Natural killer cell (primary cell): ENCODE measurements at places on chromosomes 13 and 19. TPM values are rescaled to one million over a fixed set of nuclear protein-coding genes. Genes with fewer than 3 reads are reported as not detected.

TUBA3C gene
- not detected for total RNA-seq

- H3K27ac ChIP-seq: no peak overlapping the region
- H3K4me1 ChIP-seq: no peaks in the 10 kb centered on the region
- DNase-seq: no peak
- H3K4me3 ChIP-seq: no peak overlapping the region
Observed at GRCh38 chr13:44318161-44318560, 55.5 kb upstream of the SERP2 start.

- H3K36me3 ChIP-seq: peaks cover 36% of the 10 kb centered on the region
- no peak for DNase-seq
- H3K27me3 ChIP-seq: no peaks in the 10 kb centered on the region
- no peaks in the 10 kb centered on the region for H3K4me1 ChIP-seq
- no peak overlapping the region for H3K4me3 ChIP-seq
- H3K27ac ChIP-seq: no peak overlapping the region
Observed at GRCh38 chr13:97348569-97349100, 85.3 kb upstream of the RAP2A start.

DNA sequence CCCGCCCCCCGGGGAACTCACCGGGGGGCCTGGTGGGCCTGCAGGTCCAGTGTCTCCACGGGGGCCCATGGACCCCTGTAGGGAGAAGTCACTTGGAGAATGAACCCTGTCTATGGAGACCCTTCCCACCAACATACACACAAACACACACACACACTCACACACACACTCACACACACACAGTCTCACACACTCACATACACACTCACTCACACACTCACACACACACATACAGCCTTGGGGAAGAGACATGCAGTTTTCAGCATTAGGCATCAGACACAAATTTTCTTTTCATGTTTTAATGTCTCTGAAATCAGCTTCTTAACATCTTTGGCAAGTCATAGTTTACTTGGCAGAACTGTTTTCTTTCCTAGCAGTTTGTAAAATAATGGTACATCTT lies 31.0 kb upstream of the OLFM2 start:
- no peak for DNase-seq
- H3K27ac ChIP-seq: no peak overlapping the region
- H3K4me1 ChIP-seq: peaks cover 4% of the 10 kb centered on the region
- no peaks in the 10 kb centered on the region for H3K36me3 ChIP-seq
- H3K4me3 ChIP-seq: no peak overlapping the region

DNA sequence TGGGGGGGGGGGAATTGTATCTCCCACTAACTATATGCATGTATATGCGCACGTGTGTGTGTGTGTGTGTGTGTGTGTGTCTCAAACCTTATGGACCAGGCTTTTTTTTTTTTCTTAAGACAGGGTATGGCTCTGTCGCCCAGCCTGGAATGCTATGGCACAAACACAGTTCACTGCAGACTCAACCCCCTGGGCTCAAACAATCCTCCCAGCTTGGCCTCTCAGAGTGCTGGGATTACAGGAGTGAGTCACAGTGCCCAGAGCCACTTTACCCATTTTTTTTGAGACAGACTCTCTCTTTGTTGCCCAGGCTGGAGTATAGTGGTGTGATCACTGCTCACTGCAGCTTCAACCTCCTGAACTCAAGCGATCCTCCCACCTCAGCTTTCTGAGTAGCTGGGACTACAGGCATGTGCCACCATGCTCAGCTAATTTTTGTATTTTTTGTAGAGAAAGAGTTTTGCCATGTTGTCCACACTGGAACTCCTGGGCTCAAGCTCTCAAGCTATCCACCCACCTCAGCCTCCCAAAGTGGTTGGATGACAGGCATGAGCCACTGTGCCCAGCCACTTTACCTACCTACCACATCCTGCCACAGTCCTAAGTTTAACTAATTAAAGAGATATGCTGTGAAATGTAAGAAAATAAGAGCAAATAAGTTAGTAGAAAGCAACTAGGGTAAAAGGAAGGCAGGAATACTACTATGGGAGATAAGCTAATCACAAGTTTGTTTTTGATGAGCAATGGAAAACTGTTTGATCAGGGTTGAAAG lies 2.4 kb downstream of the ZMYM5 start:
- peaks cover 6% of the 10 kb centered on the region for H3K36me3 ChIP-seq
- DNase-seq: no peak
- peaks cover 25% of the 10 kb centered on the region for H3K4me1 ChIP-seq
- H3K4me3 ChIP-seq: no peak overlapping the region
- H3K27me3 ChIP-seq: no peaks in the 10 kb centered on the region

- H3K27me3 ChIP-seq: no peaks in the 10 kb centered on the region
- no peaks in the 10 kb centered on the region for H3K4me1 ChIP-seq
- H3K27ac ChIP-seq: no peak overlapping the region
- no peak for DNase-seq
- H3K36me3 ChIP-seq: no peaks in the 10 kb centered on the region
Observed at GRCh38 chr13:30892966-30893365, 13.1 kb upstream of the MEDAG start.

- no peaks in the 10 kb centered on the region for H3K4me1 ChIP-seq
- no peak overlapping the region for H3K4me3 ChIP-seq
- DNase-seq: no peak
- H3K36me3 ChIP-seq: no peaks in the 10 kb centered on the region
- no peak overlapping the region for H3K27ac ChIP-seq
- peaks cover 2% of the 10 kb centered on the region for H3K27me3 ChIP-seq
Observed at GRCh38 chr13:21661097-21661909, 9.6 kb upstream of the FGF9 start.

DNA sequence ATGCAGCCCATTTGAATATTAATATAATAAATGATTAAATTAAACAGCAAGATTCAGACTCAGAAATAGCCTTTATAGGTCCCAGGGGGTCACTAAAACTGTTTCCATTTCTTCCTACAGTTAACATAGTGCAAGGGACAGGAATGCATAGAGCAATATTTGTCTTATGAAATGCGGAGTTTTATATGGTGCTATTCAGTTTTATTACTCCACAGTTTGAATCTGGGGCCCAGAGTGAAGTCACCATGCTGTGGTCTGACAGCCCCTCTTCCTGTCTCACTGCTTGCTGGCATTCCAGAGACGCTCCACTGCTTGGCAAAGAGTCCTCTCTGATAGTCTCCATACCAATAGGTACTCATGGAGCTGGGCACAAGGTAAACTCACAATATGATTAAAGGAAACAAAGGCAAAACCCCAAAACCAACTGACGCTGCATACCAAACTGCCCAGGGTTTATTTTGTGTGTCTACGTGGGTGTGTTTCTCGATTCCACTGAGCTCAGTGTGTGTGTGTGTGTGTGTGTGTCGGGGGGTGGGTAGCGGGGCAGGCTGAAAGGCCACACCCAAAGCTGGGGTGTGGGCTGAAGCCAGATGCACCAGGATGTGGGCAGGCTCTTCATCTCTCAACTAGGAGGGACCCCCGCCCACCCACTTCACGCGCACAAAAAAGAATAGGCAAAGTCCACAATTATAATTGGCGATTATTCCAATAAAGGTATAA lies 277.9 kb downstream of the TSHZ3 start:
- no peaks in the 10 kb centered on the region for H3K27me3 ChIP-seq
- H3K27ac ChIP-seq: no peak overlapping the region
- H3K36me3 ChIP-seq: no peaks in the 10 kb centered on the region
- no peak overlapping the region for H3K4me3 ChIP-seq
- no peak for DNase-seq

DNA sequence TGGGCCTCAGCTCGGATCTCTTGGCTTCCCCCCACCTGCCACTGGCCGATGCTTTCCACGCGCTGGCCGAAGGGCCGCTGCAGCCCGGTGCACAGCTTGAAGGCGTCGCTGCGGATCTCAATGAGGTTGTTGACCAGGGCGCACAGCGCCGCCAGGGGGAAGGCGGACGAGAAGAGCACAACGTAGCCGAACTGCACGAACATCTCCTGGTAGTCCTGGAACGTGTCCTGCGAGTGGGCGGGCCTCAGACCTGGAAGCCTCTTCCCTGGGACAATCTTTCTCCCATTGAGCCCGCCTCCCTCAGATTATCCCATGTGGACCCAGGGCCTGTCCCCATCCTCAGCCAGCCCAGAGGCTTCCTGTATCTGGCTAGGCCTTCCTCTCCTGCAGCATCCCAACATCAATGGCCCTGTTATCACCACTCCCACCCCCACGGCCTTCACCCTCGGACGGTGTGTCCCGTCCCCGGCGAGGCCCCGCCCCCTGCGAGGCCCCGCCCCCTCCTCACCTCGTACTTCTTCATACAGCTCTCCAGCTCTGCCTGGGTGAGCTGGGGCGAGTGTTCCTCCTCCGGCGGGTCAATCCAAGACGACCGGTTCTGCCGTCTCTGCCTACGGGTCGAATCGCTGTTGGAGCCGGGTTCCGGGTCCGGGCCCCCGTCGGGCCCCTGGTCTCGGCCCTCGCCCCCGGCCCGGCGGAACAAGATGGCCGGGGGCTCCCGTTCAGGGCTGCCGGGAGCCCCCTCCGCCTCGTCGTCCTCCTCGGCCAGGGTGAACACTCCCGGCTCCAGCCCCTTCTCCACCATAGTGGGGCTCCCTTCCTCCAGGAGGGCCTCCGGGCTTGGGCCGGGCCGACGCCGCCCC lies 6.8 kb downstream of the ANO8 start:
- no peaks in the 10 kb centered on the region for H3K36me3 ChIP-seq
- H3K4me1 ChIP-seq: peaks cover 22% of the 10 kb centered on the region
- peak overlapping the region; percentile 40 for H3K27ac ChIP-seq
- no peaks in the 10 kb centered on the region for H3K27me3 ChIP-seq

- no peak overlapping the region for H3K27ac ChIP-seq
- no peaks in the 10 kb centered on the region for H3K4me1 ChIP-seq
- peaks cover 22% of the 10 kb centered on the region for H3K36me3 ChIP-seq
- no peaks in the 10 kb centered on the region for H3K27me3 ChIP-seq
- no peak for DNase-seq
Observed at GRCh38 chr13:36954542-36954941, 34.5 kb upstream of the SMAD9 start.

DNA sequence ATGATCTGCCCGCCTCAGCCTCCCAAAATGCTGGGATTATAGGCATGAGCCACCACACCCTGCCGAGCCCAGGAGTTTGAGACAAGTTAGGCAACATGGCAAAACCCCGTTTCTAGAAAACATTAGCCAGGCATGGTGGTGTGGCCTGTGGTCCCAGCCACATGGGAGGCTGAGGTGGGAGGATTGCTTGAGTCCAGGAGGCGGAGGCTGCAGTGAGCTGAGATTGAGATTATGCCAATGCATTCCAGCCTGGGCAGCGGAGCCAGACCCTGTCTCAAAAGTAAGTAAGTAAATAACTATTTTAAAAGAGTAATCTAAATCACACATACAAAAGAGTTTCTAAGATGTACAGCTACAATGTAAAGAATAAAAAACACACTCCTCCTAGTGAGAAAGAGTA lies 41.9 kb downstream of the SKA3 start:
- no peaks in the 10 kb centered on the region for H3K27me3 ChIP-seq
- H3K4me3 ChIP-seq: no peak overlapping the region
- H3K27ac ChIP-seq: no peak overlapping the region
- DNase-seq: no peak
- H3K36me3 ChIP-seq: no peaks in the 10 kb centered on the region

- no peak for DNase-seq
- no peak overlapping the region for H3K4me3 ChIP-seq
- no peak overlapping the region for H3K27ac ChIP-seq
- peaks cover 54% of the 10 kb centered on the region for H3K4me1 ChIP-seq
Observed at GRCh38 chr13:99206873-99207272, 6.2 kb downstream of the UBAC2 start.

DNA sequence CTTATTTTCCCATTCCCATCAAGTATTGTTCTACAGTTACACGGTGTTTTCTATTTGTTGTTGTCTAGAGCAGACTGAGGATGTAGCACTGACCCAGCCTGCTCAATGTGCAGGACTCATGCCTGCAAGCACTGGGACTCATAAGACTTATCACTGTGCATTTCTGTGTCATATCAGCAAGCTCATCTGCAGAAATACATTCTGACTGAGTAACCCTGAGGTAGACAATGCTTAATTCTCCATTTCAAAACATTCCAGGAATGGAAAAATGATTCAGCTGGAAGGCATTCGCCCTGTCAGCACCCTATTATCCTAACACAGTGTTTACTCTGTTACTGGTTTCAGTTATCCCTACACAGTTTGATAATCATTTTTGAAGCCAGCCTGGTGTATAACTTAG lies 2506.4 kb downstream of the PCDH9 start:
- H3K27ac ChIP-seq: no peak overlapping the region
- DNase-seq: no peak
- H3K4me1 ChIP-seq: no peaks in the 10 kb centered on the region
- H3K4me3 ChIP-seq: no peak overlapping the region
- H3K27me3 ChIP-seq: no peaks in the 10 kb centered on the region

- H3K27ac ChIP-seq: no peak overlapping the region
- no peaks in the 10 kb centered on the region for H3K36me3 ChIP-seq
- H3K4me3 ChIP-seq: no peak overlapping the region
- H3K27me3 ChIP-seq: peaks cover 12% of the 10 kb centered on the region
- peaks cover 7% of the 10 kb centered on the region for H3K4me1 ChIP-seq
Observed at GRCh38 chr13:52743569-52743968, 3.9 kb upstream of the CNMD start.

- H3K27me3 ChIP-seq: no peaks in the 10 kb centered on the region
- no peak overlapping the region for H3K4me3 ChIP-seq
- no peak for DNase-seq
- H3K4me1 ChIP-seq: peaks cover 1% of the 10 kb centered on the region
Observed at GRCh38 chr19:33811736-33812387, 15.2 kb downstream of the KCTD15 start.

GRCh38 chr13:35475960-35476943 lies at the start of gene MAB21L1:
Gene MAB21L1, minus strand, starts transcription at chr13:35476689. Its CDS starts 551 bp downstream, at chr13:35476138.
- peak within 1 kb of the TSS; percentile 29 for H3K4me3 ChIP-seq
- peaks cover 32% of the 10 kb centered on the region for H3K4me1 ChIP-seq
- no peak within 1 kb of the TSS for H3K27ac ChIP-seq
- H3K27me3 ChIP-seq: peaks cover 76% of the 10 kb centered on the region

DNA sequence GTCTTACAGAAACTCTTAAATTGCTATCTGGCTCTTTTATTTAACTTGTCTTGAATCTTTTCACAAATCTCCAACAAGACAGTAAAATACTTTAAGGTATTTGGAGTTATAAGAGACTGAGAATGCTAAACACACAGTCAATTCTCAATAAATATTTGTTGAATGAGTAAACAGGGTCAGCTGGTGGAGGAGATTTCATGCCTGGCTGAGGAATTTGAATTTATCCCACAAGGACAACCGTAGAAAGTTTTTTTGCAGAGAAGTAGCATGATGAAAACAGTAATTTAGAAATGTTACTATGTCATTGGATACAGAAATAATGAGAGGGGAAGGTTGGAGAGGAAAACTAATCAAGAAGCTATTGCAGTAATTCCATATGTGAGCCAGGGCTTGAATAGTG lies 1223.7 kb downstream of the PCDH17 start:
- H3K4me1 ChIP-seq: no peaks in the 10 kb centered on the region
- no peaks in the 10 kb centered on the region for H3K36me3 ChIP-seq
- H3K4me3 ChIP-seq: no peak overlapping the region
- H3K27ac ChIP-seq: no peak overlapping the region
- H3K27me3 ChIP-seq: no peaks in the 10 kb centered on the region
- no peak for DNase-seq

GRCh38 chr13:44396701-44397580 lies 23.3 kb downstream of the SERP2 start:
- no peak for DNase-seq
- no peaks in the 10 kb centered on the region for H3K4me1 ChIP-seq
- no peak overlapping the region for H3K27ac ChIP-seq
